ENCODE measurements at places on chromosomes 1 and 21.

DNA sequence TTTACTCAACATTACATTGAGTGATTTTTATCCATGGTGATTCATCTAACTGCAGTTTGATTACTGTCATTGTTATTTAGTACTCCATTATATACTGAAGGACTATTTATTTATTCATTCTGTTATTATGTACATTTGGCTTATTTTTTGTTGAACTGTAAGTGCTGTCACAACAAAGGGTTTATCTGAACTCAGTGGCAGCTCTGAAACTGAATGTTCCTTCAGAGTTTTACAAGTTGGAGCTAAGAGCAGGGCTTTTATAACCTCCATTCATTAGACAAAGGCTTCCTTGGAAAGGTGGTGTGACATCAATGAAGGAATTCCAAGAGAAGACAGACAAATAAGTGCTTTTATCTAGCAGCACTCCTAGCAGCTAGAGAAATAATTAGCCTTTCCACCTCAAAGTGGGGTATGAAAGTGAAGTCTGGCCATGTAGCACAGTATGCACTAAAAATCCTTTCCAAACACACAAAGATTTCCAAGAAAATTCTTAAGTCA lies 83.3 kb upstream of the GORAB start:
- DNase-seq, result no peak

DNA sequence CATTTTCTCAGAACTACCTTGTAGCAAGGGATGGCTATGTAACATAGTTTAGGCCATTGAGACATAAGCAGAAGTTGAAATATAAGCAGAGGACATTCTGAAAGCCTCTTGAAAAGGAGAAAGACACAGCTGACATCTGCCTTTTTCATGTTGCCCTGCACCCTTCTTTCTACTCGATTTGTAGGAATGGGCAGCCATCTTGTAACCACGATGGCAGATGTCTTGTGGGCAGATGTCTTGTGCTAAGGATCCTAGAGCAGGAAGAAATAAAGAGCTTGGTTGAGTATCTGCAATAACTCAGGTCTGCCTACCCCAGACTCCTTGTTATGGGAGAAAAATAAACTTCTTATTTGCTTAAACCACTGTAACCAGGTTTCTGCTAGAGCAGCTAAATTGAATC lies 351.0 kb downstream of the PDE4B start:
- DNase-seq, result peak; percentile 7

DNA sequence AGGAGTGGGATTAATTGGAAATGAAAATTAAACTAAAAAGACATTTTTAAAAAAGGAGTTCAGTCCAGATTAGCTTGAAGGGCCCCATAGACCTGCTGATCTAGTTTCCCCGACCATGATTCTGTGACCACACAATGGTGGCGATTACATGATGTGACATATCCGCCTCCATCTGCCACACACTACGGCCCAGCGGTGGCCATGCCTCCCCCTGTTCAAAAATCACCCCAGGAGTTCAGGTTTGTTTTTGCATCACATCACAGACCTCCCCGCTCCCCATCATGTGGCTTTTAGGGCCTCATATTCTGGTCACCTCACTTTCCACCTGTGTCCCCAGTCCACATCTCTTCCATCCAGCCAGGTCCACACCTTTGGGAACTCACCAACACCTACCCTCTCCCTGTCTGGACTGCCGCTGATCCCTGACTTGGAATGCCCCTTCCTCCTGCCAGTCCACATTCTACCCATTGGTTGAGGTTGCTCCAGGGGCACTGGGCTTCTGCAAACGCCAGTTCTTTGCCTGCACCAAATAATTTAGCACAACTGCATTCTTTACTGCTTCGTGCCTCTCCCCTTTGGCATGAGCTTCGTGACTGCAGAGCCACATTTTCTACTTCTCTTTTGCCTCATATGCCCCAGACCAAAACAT lies 38.9 kb downstream of the CD247 start:
- DNase-seq, result no peak

GRCh38 chr1:41416552-41417334 lies 55.5 kb downstream of the FOXO6 start:
- peak; percentile 71 for DNase-seq

DNA sequence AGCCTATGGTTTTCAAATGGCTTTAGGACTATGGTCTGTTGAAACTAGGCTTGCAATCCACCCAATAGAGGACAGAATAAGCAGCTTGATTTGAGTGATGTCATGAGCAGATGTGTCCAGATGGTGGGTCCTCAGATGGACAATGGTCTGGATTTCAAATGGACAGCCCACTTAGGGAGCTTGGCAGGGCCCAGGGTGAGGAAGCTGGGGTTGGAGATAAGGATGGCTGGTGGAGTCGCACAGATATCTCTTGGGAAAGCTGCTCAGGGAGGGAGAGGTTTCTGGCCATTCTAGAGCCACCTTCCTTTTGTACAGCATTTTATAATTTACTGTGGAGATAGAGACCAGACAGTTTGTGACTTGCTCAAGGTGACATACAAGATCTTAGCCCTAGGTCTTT lies 55.0 kb downstream of the NFASC start:
- DNase-seq, result no peak

DNA sequence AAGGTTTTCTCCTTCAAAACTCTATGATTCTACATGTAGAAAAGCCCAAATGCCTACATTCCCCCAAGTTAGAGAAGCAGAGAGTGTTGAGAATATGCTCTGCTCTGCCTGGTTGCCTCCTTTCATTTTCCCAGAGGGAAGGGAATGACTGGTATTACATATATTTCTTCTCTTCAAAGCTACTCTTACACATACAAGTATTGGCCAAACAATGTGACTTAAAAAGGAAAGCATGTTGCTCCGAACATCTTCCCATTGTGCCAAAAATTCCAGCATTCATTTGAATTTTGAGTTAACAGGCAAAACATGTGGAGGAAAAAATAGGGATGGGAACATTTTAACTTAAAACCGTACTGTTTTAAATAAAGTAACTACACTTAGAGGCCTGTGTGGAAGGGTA lies 125.2 kb downstream of the COQ8A start:
- no peak for DNase-seq

DNA sequence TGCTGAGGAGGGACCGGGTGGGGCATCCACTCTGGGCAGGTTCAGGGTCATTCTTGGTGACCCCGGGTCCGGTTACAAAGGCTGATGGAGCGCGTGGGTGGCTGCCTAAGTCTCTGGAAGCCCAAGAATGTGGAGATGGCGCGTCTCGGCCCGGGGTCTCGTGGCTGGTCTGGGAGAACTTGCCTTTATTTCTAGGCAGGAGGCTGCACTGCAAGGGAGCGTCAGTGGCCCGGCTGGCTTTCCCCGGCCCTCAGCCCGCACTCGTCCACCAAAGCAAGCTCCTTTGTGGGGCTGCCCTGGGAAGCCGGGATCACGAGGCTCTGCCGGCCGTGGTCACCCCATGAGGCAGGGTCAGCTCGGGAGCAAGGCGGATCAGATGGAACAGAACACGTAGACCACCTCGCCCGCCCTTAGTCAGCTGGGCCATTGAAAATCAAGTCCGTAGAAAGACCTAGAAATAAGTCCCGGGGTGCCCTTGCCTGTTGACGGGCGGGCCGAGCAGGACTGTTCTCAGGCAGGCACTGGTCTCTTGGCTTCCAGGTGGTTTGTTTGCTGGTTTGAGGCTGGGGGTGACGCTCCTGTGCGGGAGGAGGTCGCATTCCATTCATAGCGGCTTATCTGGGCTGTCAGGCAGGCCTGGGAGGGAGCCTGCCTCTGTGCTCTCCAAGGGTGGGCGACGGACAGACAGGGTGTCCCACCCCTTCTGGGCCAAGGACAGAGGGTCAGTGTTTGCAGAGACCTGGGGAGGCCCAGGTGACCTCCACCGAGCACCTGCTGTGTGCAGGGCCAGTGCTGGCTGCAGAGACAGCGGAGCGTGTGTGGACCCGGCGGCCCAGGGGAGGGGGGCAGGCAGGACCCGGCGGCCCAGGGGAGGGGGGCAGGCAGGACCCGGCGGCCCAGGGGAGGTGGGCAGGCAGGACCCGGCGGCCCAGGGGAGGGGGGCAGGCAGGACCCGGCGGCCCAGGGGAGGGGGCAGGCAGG lies 25.8 kb downstream of the COL18A1 start:
- no peak for DNase-seq

DNA sequence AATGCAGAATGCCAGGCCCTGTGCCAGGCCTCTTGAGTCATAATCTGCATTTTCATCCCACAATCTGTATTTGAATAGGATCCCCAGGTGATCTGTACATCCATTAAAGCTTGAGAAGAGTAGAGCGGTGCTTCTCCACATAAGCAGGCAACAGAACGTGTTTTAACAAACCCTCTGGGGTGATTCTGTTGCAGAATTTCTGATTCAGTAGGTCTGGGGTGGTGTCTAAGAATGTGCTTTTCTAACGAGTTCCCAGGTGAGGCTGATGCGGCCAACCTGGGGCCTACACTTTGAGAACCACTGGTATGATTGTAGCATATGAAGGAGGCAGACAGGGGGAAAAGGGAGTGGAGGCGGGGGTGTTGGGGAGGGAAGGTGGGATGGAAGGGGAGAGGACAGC lies 78.4 kb upstream of the POU3F1 start:
- no peak for DNase-seq

DNA sequence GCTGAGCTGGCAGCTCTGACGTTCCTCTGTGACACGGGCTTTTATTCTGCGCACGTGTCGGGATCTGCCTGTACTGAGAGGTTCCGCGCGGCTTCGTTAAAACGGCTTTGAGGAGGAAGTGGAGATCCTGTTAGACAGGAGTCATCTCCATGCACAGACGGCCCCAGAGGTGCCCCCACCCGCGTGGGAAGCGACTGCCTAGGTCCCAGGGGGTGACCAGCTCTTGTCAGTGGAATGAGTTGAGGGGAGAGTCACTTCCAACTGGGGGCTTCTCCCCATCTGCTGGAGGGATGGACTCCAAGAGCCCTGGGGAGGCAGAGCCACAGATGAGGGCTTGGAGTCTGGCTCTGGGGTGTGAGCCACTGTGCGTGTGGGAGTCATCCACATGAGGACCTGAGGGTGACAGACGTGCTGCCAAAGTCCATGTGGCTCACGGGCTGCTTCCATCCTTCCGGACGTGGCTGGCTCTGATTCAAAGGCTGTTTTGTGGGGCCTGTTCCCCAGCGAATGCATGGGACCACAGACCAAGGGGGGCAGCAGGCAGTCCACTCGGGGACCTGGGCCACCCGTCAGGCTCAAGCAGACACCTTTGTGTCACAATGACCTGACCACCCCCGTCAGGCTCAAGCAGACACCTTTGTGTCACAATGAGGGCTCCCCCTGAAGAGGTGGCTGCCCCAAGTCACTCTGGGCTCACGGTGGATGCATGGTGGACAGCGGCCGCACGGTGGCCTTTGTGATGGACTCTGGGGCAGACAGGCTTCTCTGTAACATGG lies 26.8 kb downstream of the PTTG1IP start:
- DNase-seq, result peak; percentile 81

GRCh38 chr1:45929257-45929687 lies 125.9 kb downstream of the MAST2 start:
- DNase-seq, result peak; percentile 61

DNA sequence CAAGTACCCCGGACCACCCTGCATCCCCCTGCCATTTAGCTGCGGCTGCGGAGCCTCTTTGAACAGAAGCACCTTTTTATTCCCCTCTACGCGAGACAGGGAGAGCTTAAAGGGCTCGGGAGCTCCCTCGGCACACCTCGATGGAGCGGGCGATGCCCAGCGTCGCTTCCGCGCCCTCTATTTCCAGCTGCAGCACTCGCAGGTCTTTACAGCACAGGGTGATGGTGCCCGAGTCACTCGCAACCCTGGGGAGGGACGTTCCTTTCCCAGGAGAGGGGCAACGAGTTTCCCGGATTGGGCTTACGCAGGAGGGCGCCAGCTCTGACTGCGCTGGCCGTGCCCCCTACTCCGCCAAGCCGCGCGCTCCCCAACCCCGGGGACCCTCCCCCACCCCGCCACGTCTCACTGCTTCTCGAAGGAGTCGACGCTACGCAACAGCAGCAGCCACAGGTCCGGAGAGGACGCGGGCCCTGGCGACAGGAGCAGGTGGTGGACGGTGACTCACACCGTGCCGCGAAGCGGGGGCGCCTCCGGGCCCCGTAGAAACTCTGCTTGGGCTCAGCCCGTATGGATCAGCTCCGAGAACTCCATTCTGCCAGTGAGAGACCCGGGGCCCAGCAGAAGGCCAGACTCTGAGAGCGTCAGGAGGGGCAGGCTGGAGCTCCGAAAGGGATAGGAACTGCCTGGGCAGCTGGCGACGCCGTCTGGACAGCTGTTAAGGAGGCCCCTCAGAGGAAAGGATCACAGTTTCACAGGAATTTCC lies 5.8 kb upstream of the FAM167B start:
- peak; percentile 42 for DNase-seq

GRCh38 chr1:234989479-234990327 lies 138.9 kb downstream of the TOMM20 start:
- DNase-seq, result no peak

- peak; percentile 37 for DNase-seq
Observed at GRCh38 chr1:36175137-36176095, 19.5 kb downstream of the MAP7D1 start.

DNA sequence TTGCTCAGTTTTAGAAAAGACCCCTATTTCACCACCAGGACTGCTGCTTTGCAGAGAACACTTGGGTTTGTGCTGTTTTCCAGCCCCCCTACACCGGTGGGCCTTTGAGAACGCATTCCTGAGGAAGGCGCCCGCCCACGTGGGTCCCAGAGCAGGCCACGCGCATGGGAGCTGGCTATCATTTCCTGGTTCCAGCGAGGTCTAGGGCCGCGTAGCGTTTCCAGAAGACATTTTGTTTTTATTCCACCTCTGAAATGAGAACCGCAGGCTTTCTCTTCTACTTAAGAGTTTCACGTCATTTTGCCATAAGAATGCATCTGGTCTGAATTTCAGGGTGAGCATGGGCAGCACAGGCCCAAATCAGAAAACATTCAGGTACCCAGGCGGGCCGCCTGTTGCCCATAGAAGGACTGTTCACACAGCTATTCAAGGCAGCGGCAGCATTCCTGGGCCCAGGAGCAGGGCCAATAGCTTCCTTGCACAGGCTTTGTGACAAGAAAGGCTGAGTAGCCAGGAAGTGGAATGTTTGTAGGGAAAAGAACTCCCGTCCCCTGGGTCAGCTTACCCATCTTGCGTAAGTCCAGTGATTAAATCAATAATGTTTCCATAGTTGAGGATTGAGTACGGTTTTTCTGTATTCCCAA lies 1.4 kb upstream of the KLHL21 start:
- peak; percentile 48 for DNase-seq

DNA sequence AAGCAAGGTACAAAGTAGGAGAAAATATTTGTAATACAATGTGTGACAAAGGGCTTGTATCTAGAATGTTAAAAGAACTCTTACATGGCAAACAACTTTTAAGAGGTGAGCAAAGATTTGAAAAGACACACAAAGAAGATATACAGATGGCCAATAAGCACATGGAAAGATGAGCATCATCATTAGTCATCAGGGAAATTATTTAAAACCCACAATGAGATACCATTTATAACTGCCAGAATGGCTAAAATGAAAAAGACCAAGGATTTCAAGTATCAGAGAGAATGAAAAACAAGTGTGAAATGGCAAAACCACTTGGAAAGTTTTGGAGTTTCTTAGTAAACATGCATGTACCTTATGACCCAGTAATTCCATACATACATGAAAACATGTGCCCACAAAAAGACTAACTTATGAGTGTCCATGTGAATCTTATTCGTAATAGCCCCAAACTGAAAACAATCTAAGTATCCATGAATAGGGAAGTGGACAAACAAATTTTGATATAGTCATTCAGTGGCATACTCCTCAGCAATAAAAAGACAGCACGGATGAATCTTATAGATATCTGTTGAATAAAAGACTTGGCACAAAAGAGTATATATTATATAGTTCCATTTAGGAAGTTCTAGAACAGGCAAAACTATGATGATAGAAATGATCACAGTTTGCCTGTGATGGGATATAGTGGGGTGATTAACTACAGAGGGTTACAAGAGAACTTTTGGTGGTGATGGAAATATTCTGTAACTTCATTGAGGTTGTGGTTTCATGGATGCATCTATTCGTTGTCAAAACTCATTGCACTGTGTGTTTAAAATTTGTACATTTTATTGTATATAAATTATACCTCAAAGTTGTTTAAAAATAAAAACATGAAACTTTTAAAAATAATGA lies 82.0 kb downstream of the DISP1 start:
- DNase-seq, result no peak
